Spinal cord (tissue), 10 donors: ENCODE measurements at places on chromosomes 7 and 10.

DNA sequence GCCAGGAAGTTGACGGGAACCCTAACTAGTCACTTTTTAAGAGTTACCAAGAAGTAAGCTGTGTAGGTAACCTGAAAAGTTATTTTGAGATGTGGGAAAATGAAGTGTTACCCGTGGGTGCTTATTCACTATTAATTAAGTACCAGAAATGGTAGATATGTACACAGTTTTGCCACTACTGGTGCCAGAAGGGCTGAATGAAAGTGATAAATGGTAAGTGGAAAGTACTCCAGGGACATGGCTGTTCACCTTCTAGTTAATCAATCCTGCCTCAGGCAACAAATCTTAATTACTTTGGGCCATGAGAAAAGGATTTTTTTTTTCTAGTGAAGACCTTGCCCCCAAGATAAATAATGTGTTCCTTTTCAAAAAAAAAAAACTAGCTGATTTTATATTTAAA is 15.8 kb downstream of the NET1 start:
- DNase-seq: no peak

DNA sequence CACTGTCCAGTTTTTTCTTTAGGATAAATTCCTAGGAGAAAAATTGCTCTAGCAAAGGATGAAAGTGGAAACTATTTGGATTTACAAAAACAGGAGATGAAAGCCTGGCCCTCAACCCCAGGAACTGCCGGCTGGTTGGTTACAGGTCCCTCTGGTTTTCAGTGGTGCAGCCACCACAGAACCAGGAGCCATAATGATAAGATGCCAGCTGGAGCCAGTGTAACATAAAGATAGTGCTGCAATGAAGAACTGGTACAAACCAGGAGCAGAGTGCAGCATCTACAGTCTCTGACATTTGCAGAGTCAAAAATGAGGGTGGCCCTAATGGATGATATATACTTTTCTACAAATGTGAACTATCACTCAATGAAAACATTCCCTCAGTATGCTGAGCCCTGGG is 20.4 kb upstream of the NUP42 start:
- no peak for DNase-seq

DNA sequence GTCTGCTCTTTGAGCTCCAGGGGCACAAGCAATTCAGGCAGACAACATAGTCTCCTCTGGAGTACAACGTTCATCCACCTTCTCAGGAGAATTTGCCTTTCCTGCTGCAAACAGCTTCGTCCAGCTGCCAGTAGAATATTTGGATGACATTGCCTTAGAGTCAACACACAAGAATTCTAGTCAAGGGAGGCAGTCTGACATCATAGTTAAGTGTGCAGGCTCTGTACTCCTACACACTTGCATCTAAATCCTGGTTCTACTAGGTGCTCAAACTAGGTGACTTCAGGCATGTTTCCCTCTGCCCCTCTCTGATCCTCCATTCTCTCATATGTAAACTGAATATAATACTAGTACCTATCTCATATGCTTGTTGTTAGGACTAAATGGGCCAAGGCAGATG is 314.8 kb downstream of the HPSE2 start:
- DNase-seq: no peak

DNA sequence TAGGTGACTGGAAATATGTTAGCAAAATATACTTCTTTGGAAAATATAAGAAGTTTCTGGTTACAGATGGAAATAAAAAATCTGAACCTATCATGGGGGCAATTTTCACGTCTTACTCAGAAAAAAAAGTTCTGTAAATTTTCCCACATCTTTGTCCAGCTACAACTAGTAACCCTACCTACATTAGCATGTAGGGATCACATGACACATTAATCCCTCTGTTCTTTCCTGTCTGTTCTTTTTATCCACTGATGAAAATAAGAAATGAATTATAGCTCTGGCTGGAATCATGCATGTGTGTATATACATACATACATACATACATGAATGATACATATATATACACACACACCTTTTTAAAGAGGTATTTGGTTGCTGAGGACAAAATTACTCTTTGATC is 3.6 kb upstream of the FAM53B start:
- no peak for DNase-seq

DNA sequence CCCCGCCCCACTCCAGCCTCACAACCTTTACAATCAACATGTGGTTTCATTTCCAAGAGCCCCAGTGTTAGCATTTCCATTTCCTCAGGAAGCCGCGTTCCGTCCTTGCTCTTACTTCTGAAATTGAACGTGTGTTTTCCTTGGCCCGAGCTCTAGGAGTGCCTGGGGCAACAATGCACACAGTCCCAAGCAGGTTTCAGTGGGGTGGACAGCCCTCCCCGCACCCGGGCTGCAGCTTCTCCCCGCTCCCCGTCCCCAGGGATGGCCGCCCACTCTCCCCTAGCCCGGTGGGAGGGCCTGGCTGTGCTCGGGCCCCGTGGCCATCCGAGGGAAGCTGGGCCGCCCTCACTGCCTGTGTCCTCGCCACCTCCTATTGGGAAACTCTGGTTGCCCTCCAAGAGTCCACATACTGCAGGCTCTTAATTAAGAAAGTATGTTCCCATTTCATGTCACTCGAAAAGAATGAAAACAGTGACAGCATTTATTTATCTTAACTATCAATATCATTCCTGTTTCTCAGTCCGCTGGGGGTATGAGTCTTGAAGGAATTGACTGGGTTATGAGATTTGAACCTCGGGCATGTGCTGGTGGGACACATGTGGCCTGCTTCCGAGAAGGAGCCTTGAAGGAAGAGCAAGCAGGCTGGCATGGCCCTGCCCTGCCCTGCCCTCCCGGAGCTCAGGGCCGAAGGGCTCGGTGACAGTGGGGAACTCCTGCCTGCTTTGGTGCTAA is 163.8 kb downstream of the GRK5 start:
- no peak for DNase-seq

DNA sequence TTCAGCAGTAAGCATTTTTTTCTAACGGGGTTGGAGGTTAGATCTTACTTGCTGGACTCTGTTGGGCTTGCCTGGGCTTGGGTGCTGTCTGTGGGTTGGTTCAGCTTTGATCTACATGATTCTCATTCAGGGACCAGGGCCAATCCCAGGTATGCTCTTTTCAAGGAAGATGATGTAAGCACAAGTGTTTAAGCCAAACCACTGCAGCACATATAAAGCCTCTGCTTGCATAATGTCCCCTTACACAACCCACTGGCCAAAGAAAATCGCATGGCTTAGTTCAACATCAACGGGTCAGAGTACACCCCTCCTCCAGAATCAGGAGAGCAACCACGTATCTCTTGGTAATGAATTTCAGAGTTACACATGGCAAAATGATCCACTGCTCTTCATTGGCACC is 83.9 kb downstream of the DNAJB9 start:
- no peak for DNase-seq

- no peak for DNase-seq
Observed at GRCh38 chr7:85452674-85453073, 265.8 kb upstream of the SEMA3D start.

GRCh38 chr10:124319926-124320391 is 98.8 kb downstream of the OAT start:
- DNase-seq: no peak

DNA sequence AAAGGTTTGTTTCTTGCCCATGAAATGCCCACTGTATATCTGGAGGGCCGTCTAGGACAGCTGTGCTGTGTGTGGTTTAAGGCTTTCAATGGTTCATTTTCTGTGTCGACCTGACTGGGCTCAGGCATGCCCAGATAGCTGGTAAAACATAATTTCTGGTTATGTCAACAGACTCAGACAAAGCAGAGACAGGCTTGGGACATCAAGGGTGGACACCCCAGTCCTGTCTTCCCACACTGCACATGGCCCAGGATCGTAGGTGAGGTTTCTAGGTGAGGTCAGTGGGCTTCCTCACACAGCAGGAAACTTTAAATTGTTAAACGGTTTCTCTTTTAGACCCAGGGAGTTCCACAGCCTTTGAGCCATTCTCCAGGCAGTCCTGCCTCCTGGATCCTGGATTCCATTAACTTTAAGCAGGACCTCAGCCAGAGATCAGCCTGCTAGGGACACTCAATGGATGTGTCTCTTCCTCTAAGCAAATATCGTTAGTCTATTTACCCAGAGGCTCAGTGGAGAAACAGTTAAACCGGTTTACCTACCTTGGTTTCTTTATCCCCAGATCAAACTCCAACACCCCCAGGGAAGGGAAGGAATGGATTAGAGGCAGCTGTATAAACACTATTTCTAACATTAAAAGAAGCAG is 66.4 kb downstream of the ST8SIA6 start:
- no peak for DNase-seq

- DNase-seq: no peak
Observed at GRCh38 chr10:21981118-21981517, 22.4 kb downstream of the DNAJC1 start.

- no peak for DNase-seq
Observed at GRCh38 chr7:34249192-34249591, 343.9 kb downstream of the BMPER start.

DNA sequence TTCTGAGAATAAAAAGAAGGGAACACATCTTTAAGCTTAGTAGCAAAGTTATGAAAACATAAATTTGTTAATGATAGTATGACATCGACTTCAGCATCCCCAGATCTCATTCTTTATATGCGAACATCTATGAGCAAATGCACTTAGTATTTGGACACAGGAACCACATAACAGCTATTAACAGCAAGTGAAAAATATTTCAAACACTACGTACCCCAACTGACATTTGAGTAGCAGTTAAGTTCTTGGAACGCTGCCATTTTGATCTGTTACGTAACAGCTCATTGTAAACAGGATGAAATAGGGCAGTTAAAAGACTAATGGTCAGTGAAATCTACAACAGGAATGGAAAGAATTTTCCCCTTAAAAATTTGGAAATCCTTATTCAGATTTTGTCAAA is 428.9 kb downstream of the TNS3 start:
- no peak for DNase-seq

GRCh38 chr10:132837905-132838304 is 52.0 kb upstream of the NKX6-2 start:
- no peak for DNase-seq

GRCh38 chr10:74921744-74922143 is 95.3 kb downstream of the KAT6B start:
- no peak for DNase-seq

DNA sequence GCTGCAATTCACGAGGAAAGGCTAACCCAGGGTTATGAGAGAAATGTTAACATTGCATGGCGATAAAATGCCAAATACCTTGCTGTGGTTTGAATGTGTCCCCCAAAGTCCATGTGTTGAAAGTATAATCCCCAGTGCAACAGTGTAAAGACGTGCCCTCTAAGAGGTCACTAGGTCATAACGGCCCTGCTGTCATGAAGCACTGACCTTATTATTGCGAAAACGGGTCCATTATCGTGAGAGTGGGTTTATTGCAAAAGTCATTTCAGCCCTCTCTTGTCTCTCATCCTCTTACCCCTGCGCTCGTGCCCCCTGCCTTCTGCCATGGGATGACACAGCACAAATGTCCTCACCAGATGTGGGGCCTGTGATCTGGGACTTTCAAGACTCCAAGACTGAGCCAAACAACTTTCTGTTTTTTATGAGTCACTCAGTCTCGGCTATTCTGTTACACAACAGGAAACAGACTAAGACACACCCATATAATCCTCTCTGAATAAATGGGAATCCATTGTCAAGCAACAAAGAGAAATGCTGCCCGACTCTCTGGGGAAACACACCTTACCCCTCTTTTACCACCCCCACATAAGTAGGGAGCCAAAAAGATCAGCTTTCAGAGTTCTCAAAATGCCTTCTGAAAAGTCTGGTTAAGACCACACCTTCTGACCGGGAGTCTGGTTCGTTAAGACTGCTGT is 73.1 kb upstream of the UCN3 start:
- DNase-seq: no peak

- no peak for DNase-seq
Observed at GRCh38 chr7:4261601-4261960, 420.5 kb upstream of the FOXK1 start.

DNA sequence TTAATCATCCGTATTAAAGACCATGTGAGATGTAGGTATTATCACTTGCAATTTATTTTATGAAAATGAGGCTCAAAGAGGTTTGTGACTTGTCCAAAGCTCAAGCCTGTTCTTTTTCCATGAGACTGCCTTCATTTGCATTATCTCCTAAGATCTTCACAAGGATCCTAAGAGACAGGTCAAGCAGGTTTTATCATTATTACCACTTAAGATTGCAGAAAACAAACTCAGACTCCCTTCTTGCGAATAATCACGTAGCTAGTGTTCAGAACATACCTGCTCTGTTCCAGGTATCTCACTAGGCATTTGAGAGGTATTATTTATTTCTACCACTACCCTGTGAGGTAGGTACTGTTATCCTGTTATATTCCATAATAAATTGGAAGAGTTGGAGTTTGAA is 64.8 kb downstream of the ZNRF2 start:
- no peak for DNase-seq

GRCh38 chr7:4550117-4550516 is 132.0 kb upstream of the FOXK1 start:
- DNase-seq: no peak

GRCh38 chr10:52908478-52908877 is 135.9 kb upstream of the MBL2 start:
- no peak for DNase-seq

- no peak for DNase-seq
Observed at GRCh38 chr7:81447351-81447952, 322.4 kb downstream of the HGF start.

GRCh38 chr10:78876449-78876848 is 192.3 kb upstream of the ZMIZ1 start:
- no peak for DNase-seq

- DNase-seq: no peak
Observed at GRCh38 chr7:79965946-79966345, 168.7 kb upstream of the GNAI1 start.

GRCh38 chr7:96088579-96088978 is 233.3 kb downstream of the SLC25A13 start:
- DNase-seq: no peak

- DNase-seq: no peak
Observed at GRCh38 chr7:144452064-144452463, 48.6 kb upstream of the NOBOX start.

- DNase-seq: peak; percentile 71
Observed at GRCh38 chr10:24951201-24952142, 934 bp downstream of the PRTFDC1 start.

DNA sequence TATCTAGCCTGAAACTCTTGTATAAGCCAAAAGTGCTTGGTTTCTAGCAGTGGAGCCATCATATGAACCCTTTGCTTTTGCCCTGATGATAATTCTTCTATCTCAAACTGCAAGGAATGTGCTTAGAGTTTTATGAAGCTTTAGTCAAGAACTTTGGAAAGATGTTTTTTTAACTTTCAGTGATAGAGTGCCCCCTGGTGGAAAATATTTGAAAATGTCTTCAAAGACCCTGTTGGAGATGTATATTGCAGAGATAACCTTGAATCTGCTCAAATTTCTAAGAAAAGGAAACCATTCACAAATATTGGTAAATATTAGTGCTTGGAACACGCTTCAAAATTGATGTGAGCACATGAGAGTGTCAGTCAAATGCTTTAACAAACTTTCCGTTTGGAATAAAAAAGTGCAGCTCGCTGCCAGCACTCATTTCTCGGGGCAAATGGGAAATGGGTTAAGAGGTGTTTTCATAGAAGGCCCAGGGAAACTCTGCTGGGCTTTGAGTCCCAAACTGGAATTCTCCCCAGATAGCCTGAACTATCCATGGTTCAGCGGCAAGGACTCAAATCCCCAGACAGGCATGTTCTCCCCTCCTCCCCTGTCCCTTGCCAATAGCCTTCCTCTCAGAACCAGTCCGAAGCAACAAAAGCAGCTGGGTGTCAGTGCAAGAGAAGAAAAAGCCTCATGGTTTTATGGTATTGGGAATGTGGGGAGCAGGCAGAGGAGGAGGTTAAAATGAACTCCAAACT is 129.3 kb downstream of the MYOF start:
- no peak for DNase-seq
